Mammary epithelial cell (primary cell): ENCODE measurements at places on chromosomes 5 and 9.

DNA sequence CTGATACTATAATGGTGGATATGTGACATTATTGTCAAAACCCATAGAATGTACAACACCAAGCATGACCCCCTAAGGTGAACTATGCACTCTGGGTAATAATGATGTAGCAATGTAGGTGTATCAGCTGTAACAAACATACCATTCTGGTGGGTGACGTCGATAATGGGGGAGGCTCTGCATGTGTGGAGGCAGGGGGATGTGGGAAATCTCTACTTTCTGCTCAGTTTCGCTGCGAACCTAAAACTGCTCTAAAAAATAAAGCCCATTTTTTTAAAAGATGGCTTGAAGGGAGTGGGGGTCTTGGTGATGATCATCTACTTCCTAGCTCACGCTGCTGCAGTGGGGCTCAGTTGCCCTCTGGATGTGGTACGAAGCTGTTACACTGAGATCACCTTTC lies 51.1 kb downstream of the RASGEF1C start:
- no peak for DNase-seq

- DNase-seq = peak; percentile 26
Measured at GRCh38 chr9:88574953-88575352, 40.0 kb downstream of the NXNL2 start.

DNA sequence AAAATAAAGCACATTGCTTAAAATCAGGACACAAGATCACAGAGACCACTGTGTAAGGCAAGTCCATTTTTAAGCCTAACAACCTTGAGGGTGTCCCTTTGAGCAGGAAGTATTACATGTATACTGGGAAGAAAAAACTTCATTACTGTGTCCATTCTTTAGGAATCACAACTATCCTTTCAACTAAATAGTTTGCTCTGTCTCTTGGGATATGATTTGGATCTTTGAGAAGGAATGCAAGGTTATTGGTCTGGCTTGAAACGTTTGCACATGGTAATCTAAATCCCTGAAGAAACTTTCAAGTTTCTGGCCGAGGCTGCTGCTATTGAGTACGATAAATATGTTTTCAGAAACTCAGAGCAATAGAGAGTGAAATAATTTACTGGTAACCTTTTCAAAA lies 923.0 kb upstream of the SEMA6A start:
- DNase-seq = no peak

DNA sequence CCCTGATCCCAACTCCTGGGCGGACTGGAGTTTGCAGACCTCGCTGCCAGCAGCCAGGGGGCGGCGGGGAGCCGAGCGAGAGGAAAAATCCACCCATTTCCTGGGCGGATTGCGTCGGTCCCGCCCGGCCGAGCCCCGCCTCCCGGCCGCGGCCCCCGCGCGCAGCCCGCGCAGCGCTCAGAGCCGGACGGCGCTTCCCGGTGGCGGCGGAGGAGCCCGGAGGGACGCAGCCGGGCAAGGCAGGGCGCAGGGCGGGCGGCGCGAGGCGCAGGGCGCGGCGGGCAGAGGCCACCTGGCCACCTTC lies at the start of gene OLFM1:
Gene OLFM1, plus strand, starts transcription at position 180 of the 304 bp plus-strand sequence. CDS start 322 bp downstream, outside the sequence.
- DNase-seq = peak; percentile 51

DNA sequence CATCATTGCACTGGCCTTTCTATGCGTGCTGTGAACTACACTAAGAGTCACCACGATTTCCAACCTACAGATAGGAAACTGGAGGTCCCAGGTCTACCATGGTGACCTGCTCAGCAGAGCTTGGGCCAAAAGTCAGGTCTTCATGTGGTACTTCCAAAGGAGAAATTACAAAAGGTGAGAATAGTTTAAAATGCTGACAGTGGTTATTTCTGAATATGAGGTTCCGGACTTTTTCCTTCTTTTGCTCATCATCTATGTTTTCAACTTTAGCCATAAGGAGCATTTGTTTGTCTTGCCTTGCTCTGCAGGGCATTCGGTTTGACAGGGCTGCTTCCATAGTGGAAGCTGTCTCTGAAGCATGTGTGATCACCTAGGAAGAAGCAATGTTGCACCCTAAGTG lies 282.1 kb upstream of the IRX1 start:
- DNase-seq = no peak

- DNase-seq = no peak
Measured at GRCh38 chr9:95721061-95721531, 154.4 kb upstream of the ERCC6L2 start.

DNA sequence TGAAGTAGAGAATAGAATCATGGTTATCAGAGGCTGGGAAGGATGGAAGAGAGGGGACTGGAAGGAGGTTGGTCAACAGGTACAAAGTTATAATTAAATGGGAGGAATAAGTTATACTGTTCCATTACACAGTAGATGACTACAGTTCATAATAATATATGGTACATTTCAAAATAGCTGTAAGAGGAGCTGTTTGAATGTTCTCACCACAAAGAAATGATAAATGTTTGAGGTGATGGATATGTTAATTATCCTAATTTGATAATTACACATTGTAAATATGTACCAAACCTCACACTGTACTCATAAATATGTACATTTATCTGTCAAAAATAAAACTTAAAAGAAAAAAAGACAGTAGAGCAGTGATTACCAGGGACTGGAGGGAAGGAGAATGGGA lies 12.9 kb upstream of the PLAC8L1 start:
- DNase-seq = no peak
